ENCODE measurements at places on chromosomes 12 and 14.

GRCh38 chr12:56574210-56574609 lies 52.6 kb downstream of the RBMS2 start:
- no peak for DNase-seq

GRCh38 chr14:90580377-90581335 lies 183.8 kb downstream of the CALM1 start:
- no peak for DNase-seq

- no peak for DNase-seq
These were observed 45.8 kb downstream of the SLCO1C1 start for GRCh38 chr12:20740972-20741371.

- no peak for DNase-seq
These were observed 96.7 kb upstream of the HSPB8 start for GRCh38 chr12:119082016-119082415.

DNA sequence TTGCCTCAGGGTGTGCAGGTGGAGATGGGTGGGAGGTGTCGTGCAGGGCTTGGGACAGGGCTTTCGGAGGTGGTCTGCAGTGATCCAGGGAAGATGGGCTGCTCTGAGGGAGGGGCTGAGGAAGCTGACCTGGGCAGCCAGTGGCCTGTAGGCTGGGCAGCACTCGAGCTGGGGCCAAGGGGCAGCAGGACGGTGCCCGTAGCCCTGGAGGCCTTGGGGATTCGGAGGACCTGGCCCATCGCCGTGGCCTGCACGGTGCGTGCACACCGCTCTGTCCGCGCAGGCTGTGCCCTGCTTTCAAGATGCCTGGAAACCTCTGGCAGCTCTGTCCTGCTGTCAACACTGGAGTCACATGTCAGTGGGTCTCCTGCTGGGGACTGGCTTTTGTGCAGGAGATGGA lies 9.1 kb downstream of the PACS2 start:
- no peak for DNase-seq

- DNase-seq = no peak
These were observed 184.2 kb downstream of the TMTC2 start for GRCh38 chr12:82870771-82871377.

GRCh38 chr12:130164936-130165335 lies 2.7 kb downstream of the FZD10 start:
- DNase-seq = no peak
